ENCODE measurements at places on chromosomes 1 and 21.
A peak's percentile ranks its signal among the peaks of the same experiment; 100 is the strongest.

DNA sequence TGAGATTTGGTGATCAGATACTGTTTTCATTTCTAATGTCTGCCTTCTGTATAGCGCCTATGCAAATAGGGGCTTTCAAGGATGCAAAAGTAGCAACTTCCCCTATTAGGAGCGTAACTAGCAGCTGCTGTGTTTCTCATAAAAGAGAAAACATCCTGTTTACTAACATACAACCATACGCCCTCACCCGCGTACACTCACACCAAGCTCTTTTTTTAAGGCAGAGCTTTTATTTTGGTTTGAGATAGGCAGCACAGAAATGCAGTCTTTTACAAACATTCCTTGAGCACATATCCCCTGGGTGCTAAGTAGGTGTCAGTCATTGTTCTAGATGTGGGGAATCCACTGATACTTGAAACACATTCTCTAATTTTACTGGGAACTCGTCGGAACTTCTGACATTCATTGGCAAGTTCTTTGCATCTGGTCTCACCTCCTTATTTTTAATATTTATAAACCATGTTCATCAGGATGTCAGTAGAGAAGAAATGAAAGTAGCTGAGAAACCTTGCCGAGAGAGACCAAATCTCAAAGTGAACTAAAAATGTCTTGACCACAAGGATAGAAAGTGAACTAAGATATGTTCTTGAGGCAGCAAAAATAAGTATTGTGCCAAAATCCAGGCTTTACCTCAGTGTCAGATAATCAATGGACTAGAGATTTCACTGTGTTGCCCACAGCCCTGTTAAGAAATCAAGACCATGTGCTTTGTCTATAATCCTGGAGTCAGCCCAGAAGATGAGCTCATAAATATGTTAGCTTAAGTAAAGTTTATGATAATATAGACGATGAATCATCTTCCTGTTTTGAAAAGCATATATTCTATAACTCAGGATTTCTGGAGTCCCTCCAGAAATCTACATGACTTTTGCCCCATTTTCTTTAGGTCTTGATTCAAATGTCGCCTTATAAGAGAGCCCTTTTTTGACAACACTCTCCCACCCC, 350.9 kb downstream of the ST6GALNAC3 start:
- no peak overlapping the region for H3K4me3 ChIP-seq
- no peak overlapping the region for H3K27ac ChIP-seq
- no peaks in the 10 kb centered on the region for H3K36me3 ChIP-seq
- H3K27me3 ChIP-seq: no peaks in the 10 kb centered on the region

DNA sequence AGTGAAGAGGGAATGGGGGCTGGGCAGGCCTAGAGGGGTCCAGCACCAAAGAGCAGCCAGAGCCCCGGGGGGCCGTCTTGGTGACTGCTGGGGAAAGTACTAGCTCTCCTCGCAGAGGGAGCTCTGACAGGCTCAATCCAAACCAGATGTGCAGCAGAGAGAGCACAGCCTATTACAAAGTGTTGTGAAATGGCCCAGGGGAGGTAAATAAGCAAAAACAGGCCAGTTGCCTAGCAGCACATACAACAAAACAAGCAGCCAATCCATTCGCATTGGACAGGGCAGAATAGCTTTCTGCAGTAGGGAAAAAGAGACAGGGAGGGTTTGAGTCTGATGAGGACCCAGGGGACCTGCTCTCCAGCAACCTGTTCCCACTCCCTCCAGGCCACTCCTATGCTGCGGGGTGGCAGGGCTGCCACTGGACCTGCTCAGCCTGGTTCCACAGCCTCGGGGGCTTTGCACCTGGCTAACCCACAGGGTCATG, 239.6 kb upstream of the FGGY start:
- peaks cover 13% of the 10 kb centered on the region for H3K4me1 ChIP-seq
- no peak overlapping the region for H3K4me3 ChIP-seq
- DNase-seq: no peak
- H3K36me3 ChIP-seq: peaks cover 4% of the 10 kb centered on the region

- H3K4me1 ChIP-seq: peaks cover 10% of the 10 kb centered on the region
- no peak overlapping the region for H3K4me3 ChIP-seq
- H3K27ac ChIP-seq: no peak overlapping the region
- no peaks in the 10 kb centered on the region for H3K36me3 ChIP-seq
- DNase-seq: no peak
Measured at GRCh38 chr1:112386731-112387346, 9.2 kb upstream of the CTTNBP2NL start.

DNA sequence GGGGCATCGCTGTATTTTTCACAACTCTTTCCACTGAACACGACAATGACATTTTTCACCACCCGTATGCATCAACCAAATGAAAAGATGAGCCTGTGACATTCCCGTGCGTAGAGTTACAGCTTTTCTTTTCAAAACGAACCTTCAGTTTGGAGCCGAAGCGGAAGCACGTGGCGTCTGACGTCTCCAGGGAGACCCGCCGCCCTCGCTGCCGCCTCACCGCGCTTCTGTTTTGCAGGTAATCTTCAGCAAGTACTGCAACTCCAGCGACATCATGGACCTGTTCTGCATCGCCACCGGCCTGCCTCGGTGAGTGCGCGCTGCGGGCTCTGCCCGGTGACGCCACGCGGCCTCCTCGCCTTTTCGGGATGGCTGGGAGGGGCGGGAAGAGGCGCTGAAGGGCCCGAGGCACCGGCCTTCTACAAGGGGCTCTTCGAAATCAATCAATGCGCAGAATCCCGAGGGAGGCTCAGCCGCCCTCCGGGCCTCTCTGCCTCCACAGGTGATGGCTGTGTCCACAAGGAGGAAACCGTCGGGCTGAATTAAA, 32.6 kb downstream of the PDE9A start:
- H3K4me3 ChIP-seq: peak overlapping the region; percentile 28
- H3K36me3 ChIP-seq: peaks cover 2% of the 10 kb centered on the region
- H3K27me3 ChIP-seq: no peaks in the 10 kb centered on the region

- H3K4me1 ChIP-seq: peaks cover 1% of the 10 kb centered on the region
- H3K4me3 ChIP-seq: no peak overlapping the region
- DNase-seq: no peak
- H3K36me3 ChIP-seq: no peaks in the 10 kb centered on the region
Measured at GRCh38 chr1:162386292-162387225, 5.0 kb downstream of the C1orf226 start.

GRCh38 chr1:45952072-45952471, 148.7 kb downstream of the MAST2 start:
- H3K27me3 ChIP-seq: no peaks in the 10 kb centered on the region
- no peak for DNase-seq
- no peak overlapping the region for H3K27ac ChIP-seq
- no peaks in the 10 kb centered on the region for H3K4me1 ChIP-seq
- no peak overlapping the region for H3K4me3 ChIP-seq
- H3K36me3 ChIP-seq: no peaks in the 10 kb centered on the region

GRCh38 chr1:240210026-240210425, 118.3 kb downstream of the FMN2 start:
- no peaks in the 10 kb centered on the region for H3K4me1 ChIP-seq
- no peak for DNase-seq
- H3K27ac ChIP-seq: no peak overlapping the region

DNA sequence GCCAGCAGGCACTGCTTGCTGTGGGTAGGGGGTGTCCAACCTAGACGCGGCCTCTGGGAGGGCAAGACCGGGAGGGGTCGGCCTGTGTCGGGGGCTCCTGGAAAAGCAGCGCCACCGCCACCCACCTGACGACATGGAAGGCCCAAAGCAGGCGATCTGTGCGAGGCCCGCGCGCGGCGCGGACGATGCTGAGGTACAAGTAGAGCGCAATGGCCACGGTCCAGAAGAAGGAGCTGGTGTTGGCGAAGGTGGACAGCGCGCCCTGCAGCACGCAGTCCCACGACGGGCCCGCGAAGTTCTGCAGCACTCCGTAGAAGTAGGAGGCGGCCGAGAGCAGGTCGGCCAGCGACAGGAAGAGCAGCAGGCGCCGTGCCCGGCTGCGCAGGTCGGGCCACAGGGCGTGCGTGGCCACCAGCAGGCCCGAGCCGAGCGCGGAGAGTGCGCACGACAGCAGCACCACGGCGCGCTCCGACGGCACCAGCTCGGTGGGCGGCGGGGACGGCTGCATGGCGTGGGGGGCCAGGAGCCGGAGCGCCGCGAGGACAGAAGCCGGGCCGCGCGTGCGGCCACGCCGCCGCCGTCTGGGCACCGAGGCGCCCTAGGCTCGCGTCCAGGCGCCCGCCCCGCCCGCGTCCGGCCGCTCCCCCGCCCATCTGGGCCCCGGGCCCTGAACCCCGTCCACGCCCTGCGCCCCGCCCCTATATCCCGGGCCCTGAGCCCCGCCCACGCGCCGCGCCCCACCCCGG, at the start of gene GPR157:
Gene GPR157 (minus strand): TSS at position 583 of the 746 bp plus-strand sequence. CDS start 75 bp downstream, at position 508.
- H3K27me3 ChIP-seq: peaks cover 20% of the 10 kb centered on the region
- peak within 1 kb of the TSS; percentile 78 for H3K27ac ChIP-seq
- no peaks in the 10 kb centered on the region for H3K36me3 ChIP-seq
- DNase-seq: peak; percentile 84

- no peak for DNase-seq
- H3K27me3 ChIP-seq: no peaks in the 10 kb centered on the region
- H3K4me3 ChIP-seq: no peak overlapping the region
Measured at GRCh38 chr1:63537940-63538339, 14.6 kb downstream of the EFCAB7 start.

GRCh38 chr1:112298558-112298957, 97.5 kb upstream of the CTTNBP2NL start:
- H3K4me1 ChIP-seq: no peaks in the 10 kb centered on the region
- H3K36me3 ChIP-seq: no peaks in the 10 kb centered on the region
- H3K27me3 ChIP-seq: peaks cover 5% of the 10 kb centered on the region
- DNase-seq: peak; percentile 37

DNA sequence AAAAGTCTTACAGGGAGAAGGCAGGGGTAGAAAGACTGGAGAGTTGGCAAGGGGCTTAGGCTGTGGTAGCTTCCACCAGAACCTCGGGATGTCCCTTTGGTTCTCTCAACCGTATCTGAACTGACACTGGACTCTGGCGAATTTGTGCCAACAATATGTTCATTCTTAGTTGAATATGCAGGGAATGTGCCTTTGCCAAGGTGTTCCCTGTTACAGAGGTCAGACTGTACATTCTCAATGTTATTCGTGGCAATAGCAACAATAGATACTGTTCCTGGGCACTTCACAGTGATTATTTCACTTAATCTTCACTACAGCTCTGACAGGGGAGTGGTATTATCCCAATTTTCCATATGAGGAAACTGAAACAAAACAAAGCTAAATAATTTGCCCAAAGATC, 51.5 kb upstream of the RAB3GAP2 start:
- no peak for DNase-seq
- no peak overlapping the region for H3K27ac ChIP-seq
- H3K4me1 ChIP-seq: no peaks in the 10 kb centered on the region
- no peak overlapping the region for H3K4me3 ChIP-seq

DNA sequence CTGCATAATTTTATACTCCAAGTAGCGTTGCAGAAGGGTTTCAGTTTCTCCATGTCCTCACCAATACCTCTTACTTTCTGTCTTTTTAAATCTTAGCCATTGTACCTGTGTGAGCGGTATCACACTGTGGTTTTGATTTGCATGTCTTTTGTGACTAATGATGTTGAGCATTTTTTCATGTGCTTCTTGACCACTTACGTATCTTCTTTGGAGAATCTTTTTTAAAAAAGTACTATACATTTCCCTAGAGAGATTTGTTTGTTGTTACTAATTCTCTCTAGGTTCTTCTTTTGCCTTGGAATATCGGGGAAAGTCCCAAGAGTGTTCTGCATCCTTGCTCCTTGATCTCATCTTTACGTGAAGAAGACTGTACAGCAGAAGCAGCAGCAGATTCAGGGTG, 81.8 kb upstream of the WARS2 start:
- no peaks in the 10 kb centered on the region for H3K36me3 ChIP-seq
- no peak overlapping the region for H3K4me3 ChIP-seq
- DNase-seq: no peak
- H3K27me3 ChIP-seq: no peaks in the 10 kb centered on the region
- no peak overlapping the region for H3K27ac ChIP-seq

GRCh38 chr1:229859026-229859425, 208.0 kb upstream of the GALNT2 start:
- H3K27me3 ChIP-seq: peaks cover 8% of the 10 kb centered on the region
- H3K36me3 ChIP-seq: no peaks in the 10 kb centered on the region
- no peak overlapping the region for H3K4me3 ChIP-seq
- no peak for DNase-seq
- H3K27ac ChIP-seq: no peak overlapping the region

GRCh38 chr1:208192995-208193394, 51.2 kb downstream of the PLXNA2 start:
- H3K36me3 ChIP-seq: no peaks in the 10 kb centered on the region
- H3K27me3 ChIP-seq: peaks cover 15% of the 10 kb centered on the region
- no peak overlapping the region for H3K27ac ChIP-seq

- H3K36me3 ChIP-seq: peaks cover 84% of the 10 kb centered on the region
- H3K27ac ChIP-seq: peak overlapping the region; percentile 2
- peaks cover 77% of the 10 kb centered on the region for H3K4me1 ChIP-seq
- no peaks in the 10 kb centered on the region for H3K27me3 ChIP-seq
Measured at GRCh38 chr1:198701250-198701649, 62.4 kb downstream of the PTPRC start.

DNA sequence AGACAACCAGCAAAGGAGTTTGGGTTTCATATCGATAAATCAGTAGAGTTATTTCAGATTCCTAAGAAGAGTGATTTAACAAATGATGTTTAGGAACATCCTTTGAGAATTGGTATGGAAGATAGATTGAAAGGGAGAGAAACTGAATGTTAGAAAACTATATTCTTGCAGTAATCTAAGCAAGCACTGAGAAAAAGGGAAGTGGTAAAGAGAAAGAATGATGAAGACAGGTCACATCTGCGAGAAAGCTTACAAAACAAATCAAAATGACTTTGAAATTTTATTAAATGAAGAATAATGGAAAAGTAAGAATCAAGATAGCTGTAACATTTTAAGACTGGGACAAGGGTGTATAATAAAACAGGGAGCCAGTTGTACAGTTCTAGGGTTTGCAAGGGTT, 177.0 kb downstream of the HS2ST1 start:
- no peaks in the 10 kb centered on the region for H3K36me3 ChIP-seq
- H3K27ac ChIP-seq: no peak overlapping the region
- H3K27me3 ChIP-seq: no peaks in the 10 kb centered on the region
- H3K4me1 ChIP-seq: peaks cover 18% of the 10 kb centered on the region
- DNase-seq: no peak
- no peak overlapping the region for H3K4me3 ChIP-seq

GRCh38 chr21:41741253-41742072, 25.4 kb downstream of the RIPK4 start:
- no peak for DNase-seq
- H3K27ac ChIP-seq: no peak overlapping the region
- no peaks in the 10 kb centered on the region for H3K36me3 ChIP-seq

DNA sequence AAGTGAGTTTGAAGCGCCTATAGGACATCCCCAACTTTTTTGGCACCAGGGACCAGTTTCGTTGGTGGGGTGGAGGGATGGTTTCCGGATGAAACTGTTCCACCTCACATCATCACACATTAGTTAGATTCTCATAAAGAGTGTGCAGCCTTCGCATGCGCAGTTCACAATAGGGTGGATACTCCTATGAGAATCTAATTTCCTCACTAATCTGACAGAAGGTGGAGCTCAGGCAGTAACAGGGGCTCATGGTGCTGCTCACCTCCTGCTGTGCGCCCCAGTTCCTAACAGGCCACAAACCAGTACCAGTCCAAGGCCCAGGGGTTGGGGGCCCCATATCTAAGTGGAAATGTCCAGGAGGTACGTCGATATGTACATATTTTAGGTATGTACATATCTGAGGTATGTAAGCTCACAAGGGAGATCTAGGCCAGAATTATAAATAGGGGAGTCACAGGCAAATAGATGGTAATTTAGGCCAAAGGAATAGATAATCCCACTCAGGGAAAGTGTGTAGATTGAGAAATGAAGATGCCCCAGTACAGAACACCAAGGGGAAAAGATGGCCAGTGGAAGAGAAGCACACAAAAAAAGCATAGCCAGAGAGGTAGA, 27.5 kb upstream of the RASAL2 start:
- no peaks in the 10 kb centered on the region for H3K27me3 ChIP-seq
- H3K36me3 ChIP-seq: no peaks in the 10 kb centered on the region
- no peak overlapping the region for H3K4me3 ChIP-seq
